Activated naive CD4-positive, alpha-beta T cell treated with anti-CD3 and anti-CD28 coated beads for 36 hours (primary cell): ENCODE measurements at places on chromosomes 6 and 20. TPM values are rescaled to one million over a fixed set of nuclear protein-coding genes. Genes with fewer than 3 reads are reported as not detected.
A peak's percentile ranks its signal among the peaks of the same experiment; 100 is the strongest.

DNA sequence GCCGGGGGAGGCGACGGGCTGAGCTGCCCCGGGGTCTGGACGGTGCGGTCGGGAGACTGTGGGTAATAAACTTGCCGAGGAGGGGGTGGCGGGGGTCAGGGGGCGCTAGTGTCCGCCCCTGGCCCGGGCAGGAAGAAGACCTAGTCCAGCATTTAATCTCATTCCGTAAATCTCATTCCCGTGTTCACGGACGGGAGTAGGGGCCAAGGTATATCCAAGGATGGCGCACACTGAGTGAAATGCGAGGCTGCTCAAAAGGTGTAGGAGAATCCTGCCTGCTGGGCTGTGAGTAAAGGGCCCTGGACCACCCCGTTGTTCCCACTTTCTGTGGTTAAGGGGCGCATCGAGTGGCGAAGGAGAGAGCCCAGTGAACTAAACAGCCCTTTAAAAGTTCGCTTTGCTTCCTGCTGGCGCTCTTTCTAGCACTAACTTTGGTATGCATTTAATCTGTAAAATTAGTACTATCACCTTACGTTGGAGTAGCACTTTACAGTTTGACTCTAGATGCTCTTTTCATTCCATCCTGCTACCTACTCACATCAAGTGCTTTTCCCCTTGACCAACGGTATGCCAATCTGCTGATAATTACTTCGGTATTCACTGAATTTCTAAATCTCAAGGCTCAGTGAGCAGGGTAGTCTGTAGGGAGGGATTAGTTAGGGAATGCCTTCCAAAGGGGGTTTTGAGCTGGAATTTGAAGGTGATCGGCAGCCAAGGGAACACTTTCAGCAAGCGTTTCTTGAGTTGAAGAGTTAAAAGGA is 730 bp downstream of the PARD6B start:
- H3K36me3 ChIP-seq = peaks cover 2% of the 10 kb centered on the region
- H3K27me3 ChIP-seq = no peaks in the 10 kb centered on the region
- H3K4me3 ChIP-seq = peak overlapping the region; percentile 86
- DNase-seq = no peak
- peaks cover 37% of the 10 kb centered on the region for H3K4me1 ChIP-seq
- peak overlapping the region; percentile 53 for H3K27ac ChIP-seq

The SMIM26 gene
- 57.3 TPM for total RNA-seq

DNA sequence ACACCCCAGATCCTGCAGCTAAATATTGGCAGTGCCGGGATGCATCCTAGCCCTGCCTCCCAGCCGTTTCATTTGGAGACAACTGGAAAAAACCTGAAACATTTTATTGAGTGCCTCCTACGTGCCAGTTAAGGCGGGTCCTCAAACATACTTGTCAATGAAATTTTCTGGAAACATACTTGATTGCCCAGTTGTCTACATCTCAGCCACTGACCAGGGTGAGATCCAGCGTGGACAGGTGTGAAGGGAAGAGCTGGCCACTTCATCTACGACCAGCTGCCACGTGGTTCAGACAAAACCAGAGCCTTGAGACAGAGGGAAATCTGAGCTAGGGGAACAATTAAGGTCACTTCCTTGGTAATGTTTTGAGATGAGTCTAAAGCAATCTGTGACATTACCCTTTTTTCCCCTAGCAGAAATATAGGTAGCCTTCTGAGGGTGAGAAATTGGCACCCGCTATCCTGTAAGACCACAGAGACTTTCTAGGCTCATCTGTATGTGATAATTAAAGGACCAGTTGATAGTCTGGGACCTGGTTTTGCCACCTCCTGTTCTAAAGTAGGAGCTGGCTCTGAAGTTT is 116.3 kb upstream of the MTHFD1L start:
- H3K36me3 ChIP-seq = no peaks in the 10 kb centered on the region
- no peak overlapping the region for H3K4me3 ChIP-seq
- no peak overlapping the region for H3K27ac ChIP-seq
- DNase-seq = no peak
- H3K4me1 ChIP-seq = no peaks in the 10 kb centered on the region

DNA sequence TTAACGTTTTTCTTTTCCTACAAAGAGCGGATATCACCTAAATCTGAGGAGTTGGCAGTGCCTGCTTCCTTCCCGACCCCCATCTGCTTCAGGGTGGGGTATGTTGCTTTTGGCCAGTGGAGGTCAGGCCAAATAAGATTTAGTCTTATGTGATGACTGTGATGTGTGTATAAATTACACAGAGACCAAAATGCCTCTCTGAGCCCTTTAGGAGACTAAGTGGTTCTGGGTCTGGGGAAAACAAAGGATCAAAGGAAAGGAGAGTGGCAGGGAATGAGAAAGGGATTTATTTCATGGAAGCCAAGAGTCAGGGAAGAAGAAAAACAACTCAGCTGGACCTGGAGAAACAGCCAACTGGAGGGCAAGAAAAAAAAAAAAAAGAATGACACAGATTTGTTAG is 39.1 kb upstream of the TBC1D7 start:
- no peak for DNase-seq
- no peaks in the 10 kb centered on the region for H3K27me3 ChIP-seq
- H3K27ac ChIP-seq = no peak overlapping the region
- H3K4me1 ChIP-seq = no peaks in the 10 kb centered on the region
- H3K36me3 ChIP-seq = peaks cover 3% of the 10 kb centered on the region

- peaks cover 48% of the 10 kb centered on the region for H3K27me3 ChIP-seq
- H3K4me3 ChIP-seq = peak within 1 kb of the TSS; percentile 51
- no peak within 1 kb of the TSS for H3K27ac ChIP-seq
- H3K36me3 ChIP-seq = no peaks in the 10 kb centered on the region
- DNase-seq = no peak
- H3K4me1 ChIP-seq = peaks cover 14% of the 10 kb centered on the region
These were observed at the start of gene SYNDIG1 for GRCh38 chr20:24469116-24469893. Gene SYNDIG1, plus strand, starts transcription at chr20:24469629. Its CDS starts 73,469 bp downstream, at chr20:24543098.

The SLC4A11 gene
- 0.72 TPM for total RNA-seq

GRCh38 chr6:53628354-53629119 is 37.0 kb downstream of the KLHL31 start:
- no peaks in the 10 kb centered on the region for H3K36me3 ChIP-seq
- H3K4me1 ChIP-seq = no peaks in the 10 kb centered on the region
- no peak overlapping the region for H3K27ac ChIP-seq
- no peak overlapping the region for H3K4me3 ChIP-seq
- DNase-seq = no peak
- peaks cover 6% of the 10 kb centered on the region for H3K27me3 ChIP-seq

GRCh38 chr6:101703311-101703710 is 309.8 kb downstream of the GRIK2 start:
- no peak for DNase-seq
- H3K27me3 ChIP-seq = no peaks in the 10 kb centered on the region
- H3K4me1 ChIP-seq = no peaks in the 10 kb centered on the region
- H3K36me3 ChIP-seq = no peaks in the 10 kb centered on the region
- no peak overlapping the region for H3K27ac ChIP-seq
- no peak overlapping the region for H3K4me3 ChIP-seq

The REV3L gene
- total RNA-seq = 16.0 TPM

GRCh38 chr6:29763491-29764289 is 40.5 kb downstream of the HLA-F start:
- no peaks in the 10 kb centered on the region for H3K36me3 ChIP-seq
- H3K4me1 ChIP-seq = peaks cover 13% of the 10 kb centered on the region

DNA sequence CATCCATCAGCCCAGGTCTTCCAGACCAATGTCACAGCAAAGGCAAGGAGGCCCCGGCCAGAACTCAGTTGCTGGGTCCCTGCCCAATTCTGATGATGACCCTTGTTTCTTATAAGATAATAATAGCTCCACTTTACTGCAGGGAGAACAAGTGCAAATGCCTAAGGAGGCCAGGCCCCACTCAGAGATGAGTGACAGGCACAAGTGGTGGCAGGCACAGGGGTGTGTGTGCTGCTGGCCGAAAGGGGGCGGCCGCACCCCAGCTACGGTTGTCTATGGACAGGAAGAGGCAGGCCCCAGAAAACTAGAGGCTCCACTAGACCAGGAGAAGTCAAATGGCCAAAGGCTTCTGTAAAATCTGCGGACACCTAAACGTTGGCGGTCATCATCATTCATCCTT is 28.6 kb downstream of the GNAS-AS1 start:
- no peaks in the 10 kb centered on the region for H3K27me3 ChIP-seq
- DNase-seq = no peak
- H3K4me1 ChIP-seq = no peaks in the 10 kb centered on the region

- H3K27me3 ChIP-seq = no peaks in the 10 kb centered on the region
- H3K27ac ChIP-seq = no peak overlapping the region
- no peak overlapping the region for H3K4me3 ChIP-seq
- DNase-seq = no peak
These were observed 618.9 kb upstream of the GJE1 start for GRCh38 chr6:141513830-141514229.

GRCh38 chr6:28927846-28928245 is 4.1 kb upstream of the TRIM27 start:
- DNase-seq = no peak
- H3K27me3 ChIP-seq = no peaks in the 10 kb centered on the region
- H3K36me3 ChIP-seq = peaks cover 2% of the 10 kb centered on the region
- peaks cover 4% of the 10 kb centered on the region for H3K4me1 ChIP-seq

DNA sequence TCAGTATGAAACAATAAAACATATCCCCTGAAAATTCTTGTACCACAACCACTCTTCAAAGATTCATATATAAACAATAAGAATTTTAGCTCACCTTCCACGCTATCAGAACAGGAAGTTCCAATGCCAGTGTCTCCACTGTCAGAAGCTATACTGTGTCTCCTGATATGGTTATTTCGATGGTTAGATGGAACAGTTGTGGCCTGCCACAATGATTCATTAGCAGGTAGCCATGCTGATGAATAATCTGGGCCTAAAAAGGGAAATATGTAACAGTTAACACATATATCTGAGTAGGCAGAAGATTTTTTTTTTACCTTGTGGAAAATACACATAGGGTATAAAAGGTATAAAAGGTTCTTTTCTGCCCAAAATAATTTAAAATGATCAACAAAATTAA is 19.0 kb downstream of the CEP85L start:
- DNase-seq = peak; percentile 22
- no peaks in the 10 kb centered on the region for H3K27me3 ChIP-seq
- no peak overlapping the region for H3K4me3 ChIP-seq
- no peak overlapping the region for H3K27ac ChIP-seq
- H3K4me1 ChIP-seq = peaks cover 62% of the 10 kb centered on the region
- peaks cover 33% of the 10 kb centered on the region for H3K36me3 ChIP-seq

The ANKRD66 gene
- total RNA-seq = not detected

DNA sequence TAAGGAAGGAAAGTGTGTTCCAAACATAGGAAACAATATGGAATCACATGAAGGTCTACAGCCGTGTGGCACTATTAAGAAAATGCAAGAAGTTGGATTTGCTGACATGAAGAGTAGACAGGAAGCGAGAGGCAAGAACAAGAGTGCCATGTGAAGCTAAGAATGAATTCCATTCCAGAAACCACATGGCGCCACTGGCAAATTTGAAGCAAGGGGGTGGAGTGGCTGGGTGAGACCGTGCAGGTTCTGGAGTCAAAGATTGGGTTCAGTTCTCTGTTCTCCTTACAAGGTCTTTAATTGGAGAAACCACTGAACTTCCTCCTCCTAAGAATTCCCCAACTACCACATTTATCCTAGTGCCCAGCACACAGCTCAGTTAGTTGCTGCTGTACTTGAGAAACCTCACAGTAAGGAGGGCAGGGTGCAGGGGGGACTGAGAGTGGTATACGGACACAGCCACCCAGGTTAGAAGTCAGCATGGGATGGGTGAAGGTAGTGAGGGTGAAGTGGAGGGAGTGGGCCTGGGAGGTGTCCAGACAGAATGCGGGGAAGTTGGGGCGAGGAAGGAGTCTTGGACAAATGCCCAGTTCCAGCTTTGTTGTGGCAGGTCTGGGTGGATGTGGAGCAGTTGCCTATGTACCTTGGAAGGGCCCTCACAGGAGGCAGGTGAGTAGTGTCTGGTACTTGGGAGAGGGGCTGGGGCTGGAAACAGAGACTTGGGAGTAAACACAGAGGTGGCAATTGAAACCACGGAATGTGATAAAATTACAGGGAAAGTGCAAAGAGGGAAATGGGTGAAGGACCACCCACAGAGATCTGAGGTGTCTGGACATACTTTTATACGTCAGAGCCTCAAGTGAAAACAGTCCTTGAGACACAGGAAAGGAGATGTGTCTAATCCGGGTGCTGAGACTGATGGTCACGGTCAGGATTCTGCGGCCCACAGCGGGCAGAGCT is 14.3 kb downstream of the LYRM4 start:
- H3K36me3 ChIP-seq = peaks cover 8% of the 10 kb centered on the region
- H3K27ac ChIP-seq = no peak overlapping the region

The GJA1 gene
- total RNA-seq = 0.37 TPM

DNA sequence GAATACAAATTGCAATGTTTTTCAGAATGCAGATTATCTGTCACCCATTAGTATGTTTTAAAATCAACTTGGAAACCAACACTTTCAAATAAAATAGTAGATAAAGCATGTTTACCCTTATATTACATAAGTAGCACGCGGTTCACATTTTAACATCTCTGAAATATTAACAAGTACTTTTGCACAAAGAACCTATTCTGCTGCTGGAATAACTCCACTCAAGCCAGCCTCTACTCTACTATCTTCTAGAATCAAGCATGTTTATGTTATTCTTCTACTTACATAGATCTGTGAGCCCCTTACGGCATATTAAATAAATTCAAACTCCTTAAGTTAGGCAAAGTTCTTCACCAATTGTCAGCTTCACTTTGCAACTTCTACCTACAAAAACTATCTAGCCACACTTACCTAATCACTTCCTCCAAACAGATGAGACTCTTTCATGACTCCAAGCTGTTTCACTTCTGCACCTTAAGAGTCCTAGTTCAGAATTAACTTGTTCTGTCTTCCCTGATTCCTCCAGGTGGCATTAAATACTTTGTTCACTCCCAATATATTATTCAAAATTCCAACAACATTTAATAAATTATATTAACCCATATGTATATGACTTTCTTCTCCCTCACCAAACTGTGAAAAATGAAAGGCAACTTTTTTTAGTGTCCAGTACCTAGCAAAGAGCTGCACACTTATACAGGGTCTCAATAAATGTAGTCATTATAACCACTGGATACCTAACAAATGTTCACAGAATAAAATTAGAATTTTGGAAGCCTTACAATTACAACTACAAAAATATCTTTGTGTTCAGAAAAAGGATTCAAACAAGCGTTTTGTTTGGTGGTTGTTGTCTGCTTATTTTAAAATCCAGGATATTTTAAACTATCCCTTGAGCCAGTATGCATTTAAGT is 12.1 kb downstream of the CEP85L start:
- no peak overlapping the region for H3K4me3 ChIP-seq
- H3K36me3 ChIP-seq = peaks cover 1% of the 10 kb centered on the region
- H3K27ac ChIP-seq = no peak overlapping the region

DNA sequence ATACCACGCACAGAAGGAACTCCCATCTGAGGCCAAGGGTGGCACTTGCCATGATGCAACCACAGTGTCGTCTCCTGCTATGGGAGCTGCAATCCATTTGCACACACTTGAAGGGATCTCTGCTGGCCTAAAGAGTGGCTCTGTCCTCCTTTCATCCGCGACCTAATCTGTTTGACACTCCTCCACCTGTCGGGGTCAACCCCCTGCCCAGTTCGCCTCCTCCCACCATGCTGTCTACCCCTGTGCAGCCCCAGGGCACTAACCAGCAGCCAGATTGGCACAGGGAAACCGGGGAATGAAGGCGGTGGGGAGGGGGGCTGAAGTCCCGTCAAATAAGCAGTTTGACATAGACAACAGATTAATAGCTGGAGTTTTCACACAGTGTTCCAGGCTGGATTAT is 58.1 kb upstream of the FOXQ1 start:
- no peak overlapping the region for H3K27ac ChIP-seq
- H3K27me3 ChIP-seq = peaks cover 12% of the 10 kb centered on the region
- H3K36me3 ChIP-seq = no peaks in the 10 kb centered on the region
- H3K4me3 ChIP-seq = no peak overlapping the region
